Thoracic aorta endothelial cell (primary cell): ENCODE measurements at places on chromosomes 7 and 10. TPM values are rescaled to one million over a fixed set of nuclear protein-coding genes. Genes with fewer than 3 reads are reported as not detected.

Gene RPEL1
- 0.07 and 0.27 TPM in 2 replicates for total RNA-seq

Gene ADAM12
- total RNA-seq, result 0.14 and 0.53 TPM in 2 replicates

Gene SLC26A3
- not detected in 2 replicates for total RNA-seq

Gene ANKRD30A
- total RNA-seq, result not detected in 2 replicates

Gene CRTAC1
- 0.80 and 5.4 TPM in 2 replicates for total RNA-seq

Gene SEPHS1
- total RNA-seq, result 39.8 and 50.3 TPM in 2 replicates

Gene FEZF1
- not detected in 2 replicates for total RNA-seq

Gene SPDYE5
- total RNA-seq, result under 0.01 TPM in 1 of 2 replicates, not detected in the other

Gene SLC12A9
- 17.4 and 17.5 TPM in 2 replicates for total RNA-seq

Gene MOGAT3
- total RNA-seq, result not detected in 2 replicates

Gene ATP6V1F
- total RNA-seq, result 55.3 and 67.9 TPM in 2 replicates

Gene TPST1
- total RNA-seq, result 21.8 and 30.9 TPM in 2 replicates

Gene LIPF
- total RNA-seq, result not detected in 2 replicates

Gene ELMO1
- total RNA-seq, result 77.8 and 84.6 TPM in 2 replicates

Gene NUTM2E
- not detected in 2 replicates for total RNA-seq

Gene LYZL1
- total RNA-seq, result not detected in 2 replicates

Gene PHKG1
- 0.27 and 0.57 TPM in 2 replicates for total RNA-seq

Gene FGFR2
- 0.27 and 0.36 TPM in 2 replicates for total RNA-seq

Gene KMT2E
- total RNA-seq, result 125 TPM in 2 replicates

Gene MRPS33
- total RNA-seq, result 23.1 and 31.0 TPM in 2 replicates

Gene DPYSL4
- 11.4 and 12.0 TPM in 2 replicates for total RNA-seq
